ENCODE measurements at places on chromosomes 4 and X. TPM values are rescaled to one million over a fixed set of nuclear protein-coding genes. Genes with fewer than 3 reads are reported as not detected.

- DNase-seq, result no peak
These were observed 11.8 kb downstream of the HTN1 start for GRCh38 chr4:70062000-70062399.

- no peak for DNase-seq
These were observed 6.3 kb downstream of the TKTL2 start for GRCh38 chr4:163467082-163467770.

DNA sequence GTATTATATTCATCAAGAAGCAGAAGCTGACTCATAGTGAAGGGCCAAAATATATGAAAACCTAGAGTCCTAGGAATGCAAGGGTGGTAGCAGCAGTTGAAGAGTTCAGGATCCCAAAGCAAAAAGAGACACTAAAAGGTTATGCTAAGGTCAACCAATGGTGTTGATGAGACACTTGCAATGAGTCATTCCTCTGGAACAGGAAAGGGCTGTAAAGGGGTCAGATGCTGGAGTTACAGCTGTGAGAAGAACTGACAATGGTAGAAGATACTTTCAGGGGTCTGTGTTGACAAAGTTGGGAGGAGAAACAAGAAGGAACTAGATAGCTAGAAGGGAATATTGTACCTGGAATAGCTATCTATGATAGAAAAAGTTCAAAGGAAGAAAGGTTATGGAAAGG is 47.5 kb downstream of the ZGRF1 start:
- no peak for DNase-seq

- no peak for DNase-seq
These were observed 72.5 kb downstream of the LRBA start for GRCh38 chr4:150942539-150942938.

DNA sequence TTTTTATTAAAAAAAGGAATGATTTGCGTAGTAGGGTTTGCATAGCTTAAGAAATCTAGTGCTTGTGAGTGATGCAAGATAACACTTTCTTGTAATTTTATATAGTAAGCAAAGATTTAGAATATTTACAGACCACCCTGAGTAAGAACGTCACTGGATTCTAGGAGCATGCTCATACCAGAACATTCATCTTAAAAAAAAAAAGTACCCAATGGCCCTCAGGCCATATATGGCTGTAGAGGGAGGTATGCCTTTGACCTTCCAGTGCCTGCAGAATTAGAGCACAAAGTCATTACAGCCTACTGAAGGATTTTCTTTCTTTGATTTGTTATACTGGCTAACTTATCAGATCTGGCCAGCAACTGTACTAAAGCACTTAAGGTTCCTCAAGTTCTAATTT is 236.3 kb upstream of the GYPA start:
- DNase-seq, result no peak

- DNase-seq, result no peak
These were observed 65.2 kb downstream of the SLC4A4 start for GRCh38 chr4:71404049-71404448.

- no peak for DNase-seq
These were observed 188.4 kb downstream of the PDGFRA start for GRCh38 chr4:54417476-54417875.

GRCh38 chr4:107094332-107094731 is 58.2 kb upstream of the DKK2 start:
- no peak for DNase-seq

DNA sequence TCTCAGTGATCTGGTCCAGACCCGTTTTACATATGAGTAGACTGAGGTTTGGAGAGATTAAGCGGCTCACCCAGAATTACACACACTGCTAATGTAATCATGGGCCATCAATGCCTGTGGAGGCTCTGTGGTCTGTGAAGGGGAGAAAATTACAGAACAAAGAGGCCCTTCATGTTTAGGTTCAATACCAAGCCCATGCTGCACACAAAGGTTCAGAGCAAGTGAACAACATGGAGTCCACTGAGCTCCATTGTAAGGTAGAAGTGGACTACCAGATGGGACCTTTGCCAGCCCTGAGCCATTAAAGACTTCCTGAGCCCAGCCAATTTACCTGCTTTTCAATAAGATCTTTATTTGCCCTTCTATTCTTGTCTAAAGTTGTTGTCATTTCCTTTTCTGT is 109.8 kb downstream of the LUZP4 start:
- no peak for DNase-seq

GRCh38 chrX:140034916-140035315 is 69.6 kb upstream of the CXorf66 start:
- no peak for DNase-seq

DNA sequence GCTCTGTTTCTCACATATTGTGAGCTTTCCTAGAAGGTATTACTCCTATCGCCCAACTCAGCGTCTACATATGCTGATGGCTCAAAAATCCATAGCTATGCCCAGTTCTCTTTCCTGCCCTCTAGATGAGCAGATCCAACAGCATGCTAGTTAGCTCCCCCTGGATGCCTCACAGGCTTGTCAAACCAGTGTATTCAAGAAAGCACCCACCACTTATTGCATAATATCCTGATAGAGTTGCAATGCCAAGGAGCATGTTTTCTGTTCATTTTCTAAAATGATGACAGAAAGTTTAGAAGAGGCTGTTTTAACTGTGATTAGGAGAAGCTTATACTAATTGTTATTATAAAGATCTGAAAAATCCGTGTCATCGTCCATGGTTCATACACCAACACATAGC is 1.9 kb upstream of the PACRGL start:
- DNase-seq, result no peak

GRCh38 chr4:102447413-102447812 is 53.7 kb upstream of the NFKB1 start:
- DNase-seq, result no peak

DNA sequence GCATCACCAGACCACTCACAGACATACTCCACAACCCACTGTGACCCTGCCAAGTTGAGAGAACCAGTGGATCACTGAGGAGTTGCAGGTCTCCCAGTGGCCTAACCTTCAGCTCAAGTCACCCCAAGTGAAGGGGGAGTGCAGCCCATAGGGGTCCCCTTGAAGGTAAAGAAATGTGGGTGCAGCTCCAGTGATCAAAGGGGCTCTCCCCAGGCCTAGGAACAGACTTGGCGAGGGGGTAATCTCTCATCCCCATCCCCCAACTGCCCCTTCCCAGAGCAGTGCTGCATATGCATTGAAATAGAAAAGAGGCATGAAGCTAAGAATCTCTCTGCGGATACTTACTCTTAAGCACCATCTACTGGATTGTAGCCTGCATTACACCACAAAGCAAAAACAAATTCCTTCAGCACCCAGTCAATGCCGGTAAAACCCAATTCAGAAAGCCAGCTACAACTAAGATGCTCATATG is 27.0 kb downstream of the MAGEE1 start:
- peak; percentile 10 for DNase-seq

- DNase-seq, result no peak
These were observed 17.3 kb upstream of the TMEM185A start for GRCh38 chrX:149648932-149649331.

- DNase-seq, result no peak
These were observed 782.5 kb upstream of the INTU start for GRCh38 chr4:126850286-126850685.

Gene MAGEB4
- total RNA-seq, result not detected

Gene TTC29
- 2.3 TPM for total RNA-seq

Gene PAGE5
- not detected for total RNA-seq

Gene GPR34
- 18.7 TPM for total RNA-seq

Gene SERPINA7
- total RNA-seq, result not detected

Gene TDO2
- 7.4 TPM for total RNA-seq

Gene EDA
- total RNA-seq, result 4.3 TPM

Gene BLTP1
- total RNA-seq, result 59.8 TPM

All from left lung (tissue), 14 donors.